ENCODE measurements at places on chromosomes 6 and 20.

DNA sequence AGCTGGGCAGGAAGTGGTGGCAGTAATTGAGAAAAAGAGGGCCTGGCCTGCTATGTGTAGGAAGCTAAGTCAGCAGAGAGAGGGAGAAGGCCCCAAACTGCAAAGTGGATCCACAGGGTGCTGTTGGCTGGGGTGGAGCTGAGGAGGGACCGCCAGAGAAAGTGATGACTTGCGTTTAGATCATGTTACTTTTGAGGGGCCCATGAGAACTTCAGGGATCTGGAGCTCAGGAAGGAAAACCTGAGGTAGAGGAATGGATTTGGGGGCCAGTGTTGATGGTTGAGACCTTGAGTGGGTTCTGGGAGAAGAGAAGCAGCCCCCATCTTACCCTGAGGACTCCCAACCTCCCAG lies 155.5 kb downstream of the MRPL14 start:
- DNase-seq = no peak

GRCh38 chr6:159729598-159730331 lies 2.5 kb downstream of the WTAP start:
- no peak for DNase-seq

GRCh38 chr6:163536770-163537169 lies 122.3 kb downstream of the QKI start:
- DNase-seq = no peak

DNA sequence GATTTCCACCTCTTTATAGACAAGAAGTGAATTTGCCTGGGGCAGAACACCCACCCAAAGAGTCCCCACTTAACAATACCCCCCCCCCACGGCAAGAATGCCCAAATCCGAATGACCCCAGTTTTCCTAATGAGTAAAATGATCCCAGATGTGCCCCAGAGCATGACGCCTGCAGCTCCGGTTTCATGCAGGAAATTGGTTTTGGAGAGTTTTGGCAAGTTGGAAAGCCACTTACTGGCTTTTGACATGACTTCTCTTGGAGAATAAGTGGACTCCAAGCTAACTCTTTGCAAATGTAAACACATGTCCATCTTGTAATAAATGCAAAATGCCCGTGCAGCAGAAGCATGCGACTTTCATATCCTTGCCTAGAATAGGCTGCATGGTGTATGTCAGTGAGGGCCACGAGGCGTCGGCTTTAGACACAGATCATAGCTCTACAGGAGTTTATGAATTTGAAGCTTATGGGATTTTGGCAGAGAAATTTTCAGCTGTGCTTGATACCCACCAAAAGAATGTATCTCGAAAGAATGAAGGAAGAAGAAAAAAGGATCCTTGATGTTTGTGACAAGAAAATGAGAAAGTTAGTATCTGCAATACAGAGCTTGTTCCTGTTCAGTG lies 24.2 kb downstream of the EDN3 start:
- no peak for DNase-seq

DNA sequence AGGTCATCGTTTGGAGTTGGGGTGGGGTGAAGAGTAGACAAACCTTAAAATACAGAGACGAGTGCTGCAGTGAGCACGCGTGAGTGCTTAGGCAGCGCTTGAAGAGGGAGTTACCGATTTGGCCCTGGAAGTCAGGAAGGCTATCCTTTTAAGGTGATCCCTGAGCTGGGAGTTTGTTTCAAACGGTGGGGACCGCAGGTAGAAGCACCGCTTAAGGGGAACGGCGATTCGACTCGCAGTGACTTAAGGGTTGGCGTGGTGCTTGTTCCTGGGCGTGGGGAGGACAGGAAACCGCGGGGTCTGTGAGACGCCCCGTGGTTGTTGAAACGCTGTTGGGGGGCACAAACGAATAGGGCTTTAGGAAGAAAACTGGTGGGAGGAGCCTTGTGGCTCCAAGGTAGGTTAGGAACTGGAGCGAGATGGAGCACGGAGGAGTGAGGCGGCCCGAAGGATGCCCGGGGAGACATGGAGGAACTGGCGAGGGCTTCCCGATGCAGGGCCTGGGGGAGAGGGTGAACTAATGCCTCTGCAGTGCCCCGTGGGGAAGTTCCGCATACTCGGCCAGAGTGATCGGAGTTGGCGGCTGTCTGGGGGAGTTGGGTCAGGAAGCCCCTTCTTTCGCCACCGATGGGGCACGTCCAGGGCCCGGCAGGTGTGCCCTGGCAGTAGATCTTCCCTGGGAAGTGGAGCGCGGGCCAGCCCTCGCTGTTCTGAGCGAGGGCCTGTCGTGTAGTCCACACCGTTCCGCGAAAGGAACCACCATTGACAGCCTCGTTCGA lies 1.3 kb upstream of the CDYL start:
- DNase-seq = peak; percentile 4

DNA sequence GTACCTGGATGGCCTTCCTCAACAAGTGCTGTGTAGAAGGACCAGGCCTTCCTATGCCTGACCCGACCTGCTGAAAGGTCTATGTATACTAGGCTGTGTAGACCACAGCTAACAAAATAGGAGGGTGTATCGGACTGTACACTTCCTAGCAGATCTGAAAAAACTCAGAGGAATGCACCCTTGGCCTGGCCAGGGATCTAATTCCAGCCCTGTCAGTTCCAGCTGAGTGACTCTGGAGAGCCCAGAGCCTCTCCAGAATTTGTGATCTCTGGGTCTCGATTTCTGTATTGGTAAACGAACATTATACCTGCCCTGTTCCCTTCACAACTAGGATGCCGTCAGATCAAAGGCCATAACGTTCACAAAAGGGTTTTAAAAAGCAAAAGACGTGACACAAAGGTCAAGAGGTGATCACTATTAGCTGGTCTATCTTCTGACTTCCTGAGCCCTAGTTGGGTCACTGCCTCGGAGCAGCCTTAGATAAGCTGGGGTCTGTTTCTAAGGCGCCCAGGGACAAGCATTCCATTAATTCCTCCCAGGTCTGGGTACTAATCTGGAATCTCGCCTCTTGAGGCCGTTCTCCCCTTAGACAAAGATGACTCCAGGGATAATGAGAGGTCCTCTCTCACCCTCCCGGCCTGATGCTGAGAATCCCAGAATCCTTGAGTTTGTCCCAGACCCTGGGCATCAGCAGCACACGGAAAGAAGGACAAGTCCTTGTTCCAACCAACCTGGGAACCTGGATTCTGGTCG lies 13.9 kb downstream of the MTCH1 start:
- no peak for DNase-seq

DNA sequence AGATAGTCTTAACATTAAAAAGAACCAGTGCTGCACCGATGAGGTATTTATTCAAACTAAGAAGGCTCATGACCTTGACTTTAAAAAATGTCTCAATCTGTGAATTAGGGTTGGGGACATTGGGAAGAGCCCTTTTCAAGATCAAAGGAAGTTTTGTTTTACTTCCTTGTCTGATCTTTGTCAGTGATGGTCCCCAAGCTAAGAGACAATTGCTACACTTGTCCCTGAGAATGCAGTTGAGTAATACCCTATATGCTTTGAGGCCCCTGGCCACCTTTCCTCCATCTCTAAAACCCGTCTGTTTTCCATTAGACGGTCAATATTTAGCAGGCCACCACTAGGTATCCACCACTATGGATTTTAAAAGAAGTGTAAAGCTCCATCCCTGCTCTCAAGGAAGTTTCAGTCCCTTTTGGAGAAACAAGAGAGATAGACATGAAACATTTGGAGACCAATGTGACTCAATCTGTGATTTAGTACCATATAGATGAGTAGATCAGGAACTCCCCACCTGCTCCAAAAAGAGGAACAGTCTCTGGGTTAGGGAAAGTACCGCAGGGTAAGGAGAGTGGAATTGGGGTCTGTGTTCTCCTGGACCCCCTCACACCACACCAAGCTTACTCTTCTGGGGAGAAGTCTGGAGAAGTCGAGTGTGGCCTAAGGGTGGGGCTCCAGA lies 99.1 kb upstream of the ISM1 start:
- DNase-seq = no peak

GRCh38 chr6:24935366-24936152 lies at the start of gene RIPOR2:
Gene RIPOR2 (minus strand): TSS chr6:24935960. CDS start chr6:24935898, 62 bp downstream.
- no peak for DNase-seq

DNA sequence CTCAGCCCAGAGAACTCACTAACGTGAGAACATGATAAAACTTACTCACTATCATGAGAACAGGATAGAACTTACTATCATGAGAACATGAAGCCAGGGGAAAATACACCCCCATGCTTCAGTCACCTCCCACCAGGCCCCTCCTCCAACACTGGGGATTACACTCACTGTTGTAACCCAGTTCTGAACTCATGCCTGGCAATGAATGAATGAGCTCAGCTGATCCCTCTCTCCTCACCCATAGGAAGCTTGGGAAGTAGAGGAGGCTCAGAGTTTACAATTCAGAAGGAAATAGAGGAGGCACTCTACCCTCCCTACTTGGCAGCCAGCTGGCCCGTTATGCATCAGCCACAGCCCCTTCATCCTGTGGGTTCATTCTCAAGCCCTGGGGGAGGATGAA lies 102.5 kb downstream of the EYA2 start:
- DNase-seq = no peak

GRCh38 chr6:135798751-135799515 lies 52.6 kb upstream of the PDE7B start:
- DNase-seq = no peak

GRCh38 chr20:56924292-56925081 lies 295.4 kb downstream of the TFAP2C start:
- no peak for DNase-seq

DNA sequence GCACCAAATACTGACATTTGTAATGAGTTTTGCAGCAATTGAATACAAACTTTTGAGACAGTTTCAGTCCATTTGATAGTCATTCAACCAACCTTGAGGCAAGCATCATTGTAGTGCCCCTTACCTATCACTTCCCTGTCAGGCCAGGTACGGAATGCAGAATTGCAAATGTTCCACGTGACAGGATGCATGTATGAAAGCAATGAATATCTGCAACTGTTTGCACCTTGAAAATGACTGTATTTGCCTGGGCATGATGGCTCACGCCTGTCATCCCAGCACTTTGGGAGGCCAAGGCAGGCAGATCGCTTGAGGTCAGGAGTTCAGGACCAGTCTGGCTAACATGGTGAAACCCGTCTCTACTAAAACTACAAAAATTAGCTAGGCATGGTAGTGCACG lies 146.0 kb upstream of the SCGN start:
- DNase-seq = no peak

- no peak for DNase-seq
These were observed 1.8 kb upstream of the JPH2 start for GRCh38 chr20:44188752-44189151.

DNA sequence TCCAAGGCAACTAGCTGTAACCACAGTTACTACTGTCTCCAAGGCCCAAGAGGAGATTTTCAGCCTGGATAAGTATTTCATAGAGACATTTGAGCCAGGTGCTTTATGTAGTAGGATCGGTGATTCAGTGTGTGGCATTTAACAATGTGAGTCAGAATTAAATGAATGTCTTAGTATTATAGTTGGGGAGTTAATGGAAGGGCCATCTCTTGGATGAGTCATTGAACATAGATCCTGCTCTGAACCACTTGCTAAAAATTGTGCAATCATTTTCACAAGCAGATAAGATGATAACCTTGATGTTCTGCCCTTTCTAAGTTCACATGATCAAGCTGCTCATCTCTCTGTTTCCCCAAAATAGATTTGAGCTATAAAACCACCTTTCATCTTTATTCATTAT lies 668.9 kb upstream of the CITED2 start:
- no peak for DNase-seq

- no peak for DNase-seq
These were observed 34.3 kb downstream of the FYN start for GRCh38 chr6:111838749-111839484.

DNA sequence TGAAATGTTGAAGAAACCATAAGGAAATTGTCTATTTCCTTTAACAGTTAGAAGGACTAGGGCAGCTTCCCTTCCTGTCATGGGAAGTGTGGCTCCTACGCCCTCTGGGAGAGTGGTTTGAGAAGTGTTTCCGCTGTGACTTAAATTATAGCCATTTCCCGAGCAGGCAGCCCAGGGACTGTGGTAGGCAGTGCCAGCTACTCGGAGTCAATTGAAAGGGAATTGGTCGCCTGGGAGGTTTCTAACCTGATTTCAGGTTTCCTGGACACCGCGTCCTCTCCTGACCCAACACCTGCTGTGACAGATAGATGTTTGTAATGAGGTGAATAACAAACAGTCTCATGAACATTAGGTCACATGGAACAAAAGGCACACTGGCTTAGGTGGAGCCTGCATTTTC lies 256.1 kb upstream of the PLCB4 start:
- DNase-seq = no peak

DNA sequence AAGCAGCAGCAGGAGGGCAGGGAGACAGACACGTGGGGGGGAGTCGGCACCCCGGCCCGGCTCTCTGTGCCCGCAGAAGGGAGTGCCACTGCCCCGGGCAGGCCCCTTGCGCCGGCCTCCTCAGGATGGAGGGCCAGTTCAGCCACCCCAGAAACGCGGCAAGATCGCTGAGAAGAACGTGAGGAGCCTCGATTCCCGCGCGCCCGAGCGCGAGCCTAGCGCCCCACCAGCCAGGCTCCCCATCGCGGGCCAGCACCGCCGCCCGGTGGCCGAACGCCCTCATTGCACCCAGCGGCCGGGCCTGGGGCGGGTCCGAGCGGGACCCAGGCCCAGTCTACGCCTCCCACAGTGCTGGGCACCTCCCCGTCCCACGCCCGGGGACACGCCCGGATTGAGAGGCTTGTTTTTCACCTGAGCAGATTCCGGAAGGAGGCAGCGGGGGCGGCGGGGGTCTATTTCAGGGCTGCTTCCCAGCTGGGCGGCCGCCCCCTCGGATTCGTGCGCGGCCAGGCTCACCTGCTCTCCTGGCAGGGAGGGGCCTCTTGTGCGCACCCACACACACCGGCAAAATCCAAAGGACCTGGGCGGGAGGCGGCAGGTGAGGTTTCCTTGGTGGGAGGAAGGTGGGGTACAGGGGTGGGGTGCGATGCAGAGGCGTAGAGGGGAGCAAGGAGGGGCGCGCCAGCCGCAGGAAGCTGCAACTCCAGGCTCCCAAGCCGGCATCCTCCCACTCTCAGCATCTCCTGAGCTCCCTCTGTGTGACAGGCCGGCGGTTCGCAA lies 9.0 kb upstream of the GRM4 start:
- peak; percentile 26 for DNase-seq

DNA sequence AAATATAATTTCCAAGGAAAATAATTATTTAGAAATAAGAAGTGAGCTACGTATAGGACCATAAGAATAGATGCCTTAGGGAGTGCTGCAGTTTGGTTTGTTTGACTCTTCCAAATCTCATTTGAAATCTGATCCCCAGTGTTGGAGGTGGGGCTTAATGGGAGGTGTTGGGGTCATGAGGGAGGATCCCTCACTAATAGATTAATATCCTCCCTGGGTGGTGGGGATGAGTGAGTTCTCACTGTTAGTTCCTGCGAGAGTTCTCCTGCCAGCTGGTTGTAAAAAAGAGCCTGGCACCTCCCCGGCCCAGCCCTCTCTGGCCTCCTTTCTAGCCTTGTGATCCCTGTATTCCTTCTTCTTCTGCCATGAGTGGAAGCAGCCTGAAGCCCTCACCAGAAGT lies 69.3 kb downstream of the RCAN2 start:
- DNase-seq = no peak

DNA sequence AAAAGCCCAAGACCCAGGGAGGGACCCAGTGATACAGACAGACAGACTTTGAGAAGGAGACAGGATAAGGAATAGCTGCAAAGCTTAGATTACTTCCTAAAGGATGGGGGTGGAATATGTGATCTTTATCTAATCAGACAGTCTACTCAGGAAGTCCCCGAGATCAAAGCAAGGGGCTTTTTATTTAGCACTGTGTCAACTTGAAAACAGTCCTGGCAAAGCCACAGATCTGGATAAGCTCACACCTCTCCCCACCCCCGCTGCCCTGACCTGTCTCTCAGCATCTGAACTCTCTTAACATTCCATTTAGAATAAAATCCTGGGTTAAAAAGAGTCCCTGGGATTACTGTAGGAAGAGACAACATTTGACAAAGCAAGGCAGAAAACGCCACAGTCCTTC lies 101.5 kb downstream of the ISM1 start:
- no peak for DNase-seq
